ENCODE measurements at places on chromosomes 12 and 14. TPM values are rescaled to one million over a fixed set of nuclear protein-coding genes. Genes with fewer than 3 reads are reported as not detected.

Gene EIF2B1
- 33.1 TPM for total RNA-seq

Gene CACNA1C
- not detected for total RNA-seq

Gene PMEL
- 0.68 TPM for total RNA-seq

Gene C3AR1
- not detected for total RNA-seq

Gene MTHFD1
- total RNA-seq: 122 TPM

Gene HOXC6
- total RNA-seq: 5.0 TPM
